Prostate gland (tissue), 2 donors: ENCODE measurements at places on chromosomes 3 and 15. TPM values are rescaled to one million over a fixed set of nuclear protein-coding genes. Genes with fewer than 3 reads are reported as not detected.

GRK7 gene
- total RNA-seq = 0.17 TPM

GRCh38 chr3:55984626-55985025 is 483.6 kb downstream of the ERC2 start:
- DNase-seq = no peak

KIF7 gene
- 10.3 TPM for total RNA-seq

GRCh38 chr3:184629555-184630160 is 68.1 kb downstream of the EPHB3 start:
- no peak for DNase-seq

DNA sequence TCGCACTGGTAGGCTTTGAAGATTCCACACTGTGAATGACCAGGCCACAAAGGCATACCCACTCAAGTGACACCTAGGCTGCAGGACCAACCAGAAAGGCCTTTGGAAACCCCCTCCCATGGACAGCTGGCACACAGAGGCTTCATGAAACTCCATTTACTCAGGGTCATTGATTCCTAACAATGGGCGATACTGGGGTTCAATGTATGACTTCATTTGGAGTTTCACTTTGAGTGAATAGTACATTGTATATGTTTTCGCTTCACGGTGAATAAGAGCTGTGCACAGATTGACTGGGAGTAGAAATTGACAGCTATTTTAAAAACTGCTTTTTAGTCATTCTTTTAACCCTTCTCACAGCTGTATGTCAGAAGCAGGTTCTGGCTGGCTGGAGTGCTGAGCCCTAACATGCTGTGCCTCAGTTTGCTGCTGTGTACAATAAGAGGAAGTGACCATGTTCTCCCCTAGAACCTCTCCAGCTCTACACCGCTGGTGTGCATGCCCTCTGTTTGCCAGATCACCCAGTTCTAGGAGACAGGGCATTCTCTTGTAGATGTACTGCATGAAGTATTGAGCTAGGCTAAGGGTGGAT is 15.4 kb upstream of the CX3CR1 start:
- DNase-seq = no peak

- peak; percentile 24 for DNase-seq
Observed at GRCh38 chr15:68991723-68992122, 22.8 kb upstream of the NOX5 start.

DNA sequence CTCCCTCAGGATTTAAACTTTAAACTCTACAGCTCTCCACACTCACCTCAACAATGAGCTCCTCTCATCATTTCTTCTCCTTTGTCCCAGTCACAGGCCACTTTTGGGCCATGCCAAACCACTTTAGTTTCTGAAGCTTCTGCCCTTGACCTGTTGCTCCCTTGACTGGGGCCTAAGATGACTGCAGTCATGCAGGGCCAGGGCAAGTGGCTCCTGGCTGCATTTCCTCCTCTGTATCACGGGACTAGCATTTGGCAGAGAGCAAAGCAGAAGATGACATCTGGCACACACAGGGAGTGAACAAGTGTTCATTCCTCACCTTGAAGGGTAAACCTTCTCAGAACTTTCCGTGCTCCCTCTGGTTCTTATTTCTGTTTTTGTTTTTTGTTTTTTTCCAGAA is 136.9 kb downstream of the PDE8A start:
- DNase-seq = no peak

GRCh38 chr3:30659270-30660130 is 53.1 kb downstream of the TGFBR2 start:
- DNase-seq = no peak

- no peak for DNase-seq
Observed at GRCh38 chr15:33959844-33960548, 8.3 kb upstream of the CHRM5 start.

DNA sequence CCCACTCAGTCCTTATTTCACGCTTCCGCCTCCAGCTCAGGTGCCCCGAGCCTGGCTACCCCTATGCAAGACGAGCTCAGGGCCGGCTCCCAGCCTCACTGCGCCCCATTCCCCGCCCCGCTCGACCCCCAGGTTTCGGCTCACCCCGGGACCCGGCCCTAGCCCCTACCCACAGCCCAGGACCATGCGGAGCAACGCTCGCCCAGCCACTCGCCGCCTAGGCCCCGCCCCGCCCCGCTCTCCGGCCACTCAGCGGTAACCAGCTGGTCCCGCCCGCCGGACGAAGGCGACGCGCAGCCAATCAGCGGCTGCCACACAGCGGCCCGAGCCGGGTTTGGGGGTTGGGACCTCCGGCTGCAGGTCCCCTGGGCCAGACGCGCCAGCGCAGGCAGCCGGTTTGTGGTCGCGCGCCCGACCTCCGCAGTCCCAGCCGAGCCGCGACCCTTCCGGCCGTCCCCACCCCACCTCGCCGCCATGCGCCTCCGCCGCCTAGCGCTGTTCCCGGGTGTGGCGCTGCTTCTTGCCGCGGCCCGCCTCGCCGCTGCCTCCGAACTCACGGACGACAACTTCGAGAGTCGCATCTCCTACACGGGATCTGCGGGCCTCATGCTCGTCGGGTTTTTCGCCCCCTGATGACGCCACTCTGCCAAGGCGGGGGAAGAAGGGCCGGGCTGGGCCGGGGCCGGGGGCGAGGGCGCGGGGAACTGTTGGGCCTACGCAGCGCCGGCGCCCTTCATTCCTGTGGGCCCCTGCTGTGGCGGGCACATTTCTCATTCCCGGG is at the start of gene CATSPER2:
TSS of gene CATSPER2 (minus strand) at position 196 of the 781 bp plus-strand sequence. CDS start 783 bp downstream, outside the sequence.
- no peak for DNase-seq

DNA sequence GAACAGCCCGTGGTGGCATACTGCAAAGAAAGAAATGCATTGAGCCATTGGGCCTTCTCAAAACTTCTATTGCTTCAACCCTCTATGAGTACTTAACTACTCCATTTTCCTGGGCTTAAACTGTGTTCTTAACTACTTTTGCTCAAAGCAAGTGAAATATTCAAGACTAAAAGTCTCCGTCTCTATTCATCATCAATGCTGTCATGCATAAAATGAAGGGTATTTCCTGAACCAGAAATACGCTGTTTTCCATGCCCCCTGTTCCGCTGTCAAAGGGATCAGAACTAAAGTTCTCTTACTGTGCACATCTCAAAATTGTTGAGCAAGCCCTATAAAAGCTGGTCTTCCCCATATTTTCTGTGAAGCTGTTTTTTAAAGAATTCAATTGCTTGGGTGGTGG is 20.3 kb downstream of the SIAH2 start:
- no peak for DNase-seq

HTR3E gene
- not detected for total RNA-seq

DNA sequence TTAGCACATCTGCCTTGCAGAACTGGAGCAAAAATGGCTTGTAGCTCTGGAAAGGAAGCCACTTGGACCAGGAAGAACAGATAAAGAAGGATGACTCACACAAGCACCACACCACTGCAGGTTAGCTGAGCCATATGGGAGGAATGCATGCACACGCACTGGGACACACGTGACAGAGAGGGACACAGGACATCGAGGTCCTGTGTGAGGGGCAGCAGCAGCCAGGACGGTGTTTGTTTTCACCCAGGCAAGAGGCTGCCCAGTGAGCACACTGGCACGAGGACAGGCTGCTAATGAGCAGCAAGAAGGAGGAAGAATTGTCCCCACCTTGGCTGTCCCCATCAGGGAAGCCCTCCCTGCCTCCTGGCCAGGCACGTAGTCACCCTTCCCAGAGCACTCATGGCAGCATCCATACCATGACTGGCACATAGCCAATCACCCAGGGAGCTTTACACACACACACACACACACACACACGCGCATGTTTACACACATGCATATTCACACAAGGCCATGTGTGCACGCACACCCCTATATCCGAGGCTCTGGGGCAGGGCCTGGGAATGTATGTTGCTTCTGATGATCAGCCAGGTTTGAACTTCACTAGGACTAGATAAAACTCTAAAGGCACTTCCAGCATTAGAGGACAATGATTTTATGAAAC is 24.0 kb upstream of the SPTBN5 start:
- DNase-seq = no peak

GRCh38 chr3:101828691-101829436 is 20.4 kb upstream of the NFKBIZ start:
- DNase-seq = no peak

- DNase-seq = no peak
Observed at GRCh38 chr3:179069762-179070390, 1.7 kb downstream of the ZMAT3 start.

DNA sequence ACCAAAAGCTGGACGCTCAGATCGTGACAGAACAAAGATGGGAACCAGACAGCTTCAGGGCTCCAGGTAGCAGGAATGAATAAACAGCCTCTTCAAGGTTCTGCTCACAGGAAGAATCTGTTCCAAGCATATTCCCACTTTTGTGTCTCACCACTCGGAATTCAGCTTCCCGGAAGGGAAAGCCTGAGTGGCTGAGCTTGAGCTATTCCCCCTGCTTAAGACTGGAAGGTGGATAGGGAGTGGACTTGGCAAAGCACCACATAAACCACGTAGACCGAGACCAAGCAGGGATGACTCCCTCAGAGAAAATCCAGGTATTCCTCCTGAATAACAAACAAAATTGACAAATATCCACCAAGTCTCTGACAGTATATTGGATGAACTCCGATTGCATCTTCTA is 180.2 kb upstream of the NR2F2 start:
- no peak for DNase-seq

DNA sequence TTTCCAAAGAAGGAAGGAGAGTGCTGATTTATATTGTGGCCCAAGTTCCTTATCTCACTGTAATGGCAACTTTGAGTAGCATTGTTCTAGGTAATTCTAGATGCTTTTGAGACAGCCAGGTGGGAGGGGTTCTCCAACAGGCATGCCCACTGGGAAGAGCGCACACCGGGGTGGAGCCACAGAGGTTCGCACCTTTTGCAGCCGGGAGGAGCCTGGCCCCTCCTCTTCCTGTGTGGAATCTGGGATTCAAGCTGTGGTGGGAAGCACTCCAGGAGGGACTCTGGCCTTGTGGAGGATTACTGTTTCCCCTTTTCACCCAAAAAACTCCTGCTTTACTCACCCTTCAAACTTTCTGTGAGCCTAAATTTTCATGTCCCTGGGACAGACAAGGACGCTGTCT is 53.1 kb downstream of the CFAP20DC start:
- no peak for DNase-seq

- DNase-seq = no peak
Observed at GRCh38 chr3:146077181-146077580, 83.8 kb downstream of the PLOD2 start.

- no peak for DNase-seq
Observed at GRCh38 chr3:114829783-114830182, 317.3 kb downstream of the ZBTB20 start.

SPATA12 gene
- total RNA-seq = not detected

MB21D2 gene
- total RNA-seq = 1.8 TPM

GOLGA6D gene
- total RNA-seq = not detected
